ENCODE measurements at places on chromosomes 5 and 9.

DNA sequence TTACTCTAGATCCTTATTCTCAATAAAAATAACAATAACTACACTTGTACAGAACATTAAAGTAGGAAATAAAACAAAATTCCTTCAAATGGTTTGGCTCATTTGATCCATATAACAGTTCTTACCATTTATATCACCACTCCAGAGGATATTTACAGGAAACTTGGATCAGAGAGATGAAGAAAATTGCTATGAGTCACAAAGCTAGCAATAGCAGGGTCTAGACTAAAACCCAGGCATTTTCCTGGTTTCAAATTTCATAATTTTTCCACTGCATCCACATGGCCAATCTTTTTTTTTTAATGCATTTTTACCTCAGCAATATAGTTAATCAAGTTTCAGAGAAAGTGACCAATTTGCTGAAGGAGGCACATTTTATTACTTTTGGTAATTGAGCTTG, 299.2 kb downstream of the ELAVL2 start:
- no peak for DNase-seq

- no peak for DNase-seq
Observed at GRCh38 chr9:81841333-81841732, 86.9 kb upstream of the SPATA31D4 start.

DNA sequence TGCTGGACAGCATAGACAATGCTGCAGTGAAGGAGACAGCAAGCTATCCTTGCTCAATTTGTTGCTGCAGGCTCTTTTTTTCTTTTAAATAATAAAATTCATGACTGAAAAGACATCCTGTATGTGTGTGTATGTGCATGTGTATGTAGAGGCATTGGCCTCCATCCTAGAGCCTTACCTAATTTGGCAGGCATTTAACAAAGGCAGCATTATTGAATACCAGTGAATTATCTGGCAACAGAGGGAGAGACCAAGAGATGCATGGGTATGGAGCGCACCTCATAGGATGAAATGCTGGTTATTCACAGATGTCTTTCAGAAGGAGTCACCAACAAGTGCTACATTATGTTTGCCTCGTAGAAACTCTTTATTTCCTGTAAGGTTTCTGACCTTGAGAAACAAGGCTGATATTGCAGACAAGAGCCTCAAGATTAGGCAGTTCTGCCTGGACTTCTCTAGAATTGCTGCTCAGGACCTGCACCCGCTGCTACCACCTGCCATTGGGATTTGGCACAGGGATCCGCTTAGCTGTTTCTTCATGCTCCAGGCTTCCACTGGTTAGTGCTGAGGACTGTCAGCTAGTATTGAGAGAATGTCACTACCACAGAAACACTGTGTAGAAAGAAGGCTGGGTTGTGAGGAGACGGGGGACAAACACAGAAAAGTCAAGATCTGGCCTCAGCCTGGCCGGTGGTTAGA, 247.7 kb upstream of the RFX3 start:
- DNase-seq = no peak

DNA sequence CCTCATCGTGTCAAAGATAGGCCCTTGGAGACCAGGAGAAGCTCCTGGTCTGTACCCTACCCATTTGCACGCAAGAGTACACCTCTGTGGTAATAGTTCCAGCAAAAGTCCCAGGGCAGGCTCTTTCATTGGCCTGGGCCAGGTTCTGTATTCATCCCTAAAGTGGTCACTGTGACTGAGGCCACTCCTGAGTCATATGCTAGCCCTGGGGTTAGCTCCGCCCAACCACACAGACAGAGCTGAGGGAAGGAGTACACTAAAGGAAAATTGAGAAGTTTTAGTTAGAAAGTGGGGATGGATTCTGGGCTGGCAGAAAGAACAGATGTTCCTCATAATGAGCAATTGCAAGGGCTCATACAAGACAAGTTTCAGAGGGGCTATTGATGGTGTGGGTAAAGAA, 206.7 kb downstream of the ARHGAP26 start:
- no peak for DNase-seq

Measured in caudate nucleus (tissue), 63 donors.